EH (cell line): ENCODE measurements at places on chromosomes 4 and X.
A peak's percentile ranks its signal among the peaks of the same experiment; 100 is the strongest.

- no peak for DNase-seq
These were observed 81.6 kb downstream of the GPAT3 start for GRCh38 chr4:83617371-83618035.

DNA sequence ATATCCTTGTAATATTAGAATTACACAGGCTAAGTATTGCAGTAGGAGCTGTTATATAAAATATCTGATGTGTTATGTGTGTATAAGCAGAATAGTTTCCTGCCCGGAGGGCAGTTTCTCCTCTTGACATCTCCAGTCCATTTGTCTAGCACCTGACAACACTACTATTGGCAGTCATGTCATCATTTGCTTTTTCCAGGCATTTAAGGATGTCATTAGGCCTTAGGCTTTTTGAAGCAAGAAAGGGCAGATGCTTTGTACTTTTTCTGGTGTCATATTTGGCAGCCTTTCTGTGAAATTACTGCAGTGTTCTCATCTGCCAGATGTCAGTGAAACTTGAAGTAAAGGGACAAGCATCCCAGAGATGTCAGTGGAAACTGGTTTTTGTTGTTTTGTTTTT lies 2017.6 kb upstream of the IGFBP7 start:
- no peak for DNase-seq

DNA sequence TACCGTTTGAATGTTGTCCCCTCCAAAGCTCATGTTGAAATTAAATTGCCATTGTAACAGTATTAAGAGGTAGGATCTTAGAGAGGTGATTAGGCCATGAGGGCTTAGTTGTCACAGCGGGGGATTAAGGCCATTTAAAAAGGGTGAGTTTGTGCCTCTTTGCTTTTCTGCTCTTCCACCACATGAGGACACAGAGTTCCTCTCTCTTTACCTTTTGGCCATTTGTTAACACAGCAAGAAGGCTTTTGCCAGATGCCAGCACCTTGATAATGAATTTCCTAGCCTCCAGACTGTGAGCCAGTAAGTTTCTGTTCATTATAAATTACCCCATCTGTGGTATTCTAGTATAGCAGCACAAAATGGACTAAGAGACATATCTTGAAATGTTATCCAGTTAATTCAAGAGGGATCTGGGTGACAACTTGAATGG lies 7.8 kb upstream of the HERC3 start:
- no peak for DNase-seq

DNA sequence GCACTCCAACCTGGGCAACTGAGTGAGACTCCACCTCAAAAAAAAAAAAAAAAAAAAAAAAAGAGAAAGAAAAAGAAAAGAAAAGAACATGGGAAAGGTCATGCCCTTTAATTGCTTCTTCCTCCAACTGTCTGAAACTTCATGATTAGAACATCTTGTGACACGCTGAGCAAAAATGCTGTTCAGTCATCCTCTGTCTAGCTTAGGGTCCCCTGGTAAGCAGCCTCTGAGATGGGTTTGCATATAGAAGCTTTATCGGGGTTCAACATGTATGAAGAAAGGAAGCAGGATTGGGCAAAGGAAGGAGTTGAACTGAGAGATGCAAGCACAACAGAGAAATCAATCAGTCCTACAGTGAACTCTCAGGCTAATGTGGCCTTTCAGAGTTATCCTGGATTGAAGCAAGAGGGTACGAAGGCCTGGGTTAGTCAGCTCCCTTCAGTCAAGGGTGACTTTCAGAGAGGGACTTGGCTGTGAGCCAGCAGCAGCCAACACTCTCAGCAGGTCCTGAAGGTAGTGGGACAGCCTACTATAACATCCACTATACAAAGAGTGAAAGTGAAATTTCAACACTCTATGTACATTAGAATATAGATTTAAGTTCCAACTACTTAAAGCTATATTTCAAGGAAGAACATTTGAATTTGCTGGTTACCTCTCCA lies 11.4 kb downstream of the MAOB start:
- no peak for DNase-seq

- DNase-seq, result no peak
These were observed 1.5 kb downstream of the HPRT1 start for GRCh38 chrX:134461437-134461836.

DNA sequence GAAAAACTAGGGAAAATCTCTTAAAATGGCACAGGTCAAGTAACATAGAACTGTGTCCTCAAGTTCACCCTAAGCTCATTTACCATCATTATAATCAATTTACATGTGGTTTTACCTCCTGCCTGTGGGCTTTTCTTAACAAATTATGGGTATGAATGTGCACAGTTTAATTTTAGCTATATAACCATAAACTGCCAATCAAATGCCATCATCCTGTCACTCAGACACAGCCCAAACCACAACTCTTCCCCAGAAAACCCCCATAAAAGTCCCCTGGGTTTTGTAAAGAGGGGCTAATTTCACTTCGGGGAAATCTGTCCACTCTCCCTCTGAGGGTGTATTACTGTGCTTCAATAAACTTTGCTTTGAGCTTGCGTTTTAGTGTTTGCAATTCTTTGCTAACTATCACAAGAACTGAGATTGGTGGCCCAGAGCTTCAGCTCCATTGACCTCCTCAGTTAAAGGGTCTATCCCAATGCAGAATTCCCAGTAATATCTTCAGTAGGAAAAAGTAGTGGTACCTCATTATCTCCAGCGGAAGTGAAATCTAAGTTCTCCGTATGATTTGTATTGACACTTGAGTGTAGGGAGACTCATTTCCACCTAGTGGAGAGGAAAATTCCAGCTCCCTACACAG lies 394.6 kb downstream of the SPOCK3 start:
- DNase-seq, result no peak

GRCh38 chr4:56460085-56460484 lies 7.3 kb upstream of the SRP72 start:
- peak; percentile 7 for DNase-seq

DNA sequence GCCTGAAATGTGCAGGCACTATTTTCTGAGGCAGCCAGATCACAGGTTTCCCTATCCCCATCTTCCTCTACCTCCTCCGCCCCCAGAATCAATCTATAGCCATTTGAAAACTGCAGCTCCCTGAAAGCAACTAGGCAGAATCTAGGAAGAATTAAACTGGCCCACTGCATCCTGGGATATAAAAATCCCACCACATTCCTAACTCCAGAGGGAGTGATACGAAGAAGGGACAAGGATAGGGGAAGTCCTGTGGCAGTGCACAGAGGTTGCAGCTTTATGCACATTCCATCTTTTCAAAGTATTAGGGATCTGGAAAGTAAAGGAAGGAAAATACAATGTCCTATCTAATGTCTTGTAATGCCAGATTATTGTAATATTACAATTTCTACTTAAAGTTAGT lies 18.3 kb upstream of the HERC3 start:
- DNase-seq, result peak; percentile 64

- DNase-seq, result no peak
These were observed 53.6 kb upstream of the FUNDC1 start for GRCh38 chrX:44596277-44596676.

GRCh38 chrX:15151267-15152186 lies 118.4 kb downstream of the ASB9 start:
- DNase-seq, result peak; percentile 3

DNA sequence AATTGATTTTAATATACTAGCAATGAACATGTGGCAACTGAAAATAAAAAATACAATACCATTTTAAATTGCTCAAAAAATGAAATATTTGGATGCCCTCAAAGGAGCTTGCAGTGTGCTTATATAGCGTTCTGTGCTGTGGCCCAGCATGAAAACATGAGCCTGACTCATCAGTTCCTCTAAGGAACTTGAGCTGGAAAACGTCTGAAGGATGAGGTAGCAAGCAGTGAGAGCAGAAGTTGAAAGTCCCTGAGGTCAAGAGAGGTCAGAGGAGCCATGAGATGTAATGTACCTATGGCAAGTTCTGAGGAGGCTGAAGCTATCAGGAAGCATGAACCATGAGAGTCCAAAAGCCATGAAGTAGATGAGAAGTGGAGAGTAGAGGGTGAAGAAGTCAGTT lies 59.7 kb downstream of the HMGB3 start:
- DNase-seq, result no peak

GRCh38 chr4:8109406-8110065 lies 49.1 kb downstream of the ABLIM2 start:
- no peak for DNase-seq

GRCh38 chrX:2498781-2499302 lies 1.9 kb downstream of the DHRSX start:
- peak; percentile 62 for DNase-seq

DNA sequence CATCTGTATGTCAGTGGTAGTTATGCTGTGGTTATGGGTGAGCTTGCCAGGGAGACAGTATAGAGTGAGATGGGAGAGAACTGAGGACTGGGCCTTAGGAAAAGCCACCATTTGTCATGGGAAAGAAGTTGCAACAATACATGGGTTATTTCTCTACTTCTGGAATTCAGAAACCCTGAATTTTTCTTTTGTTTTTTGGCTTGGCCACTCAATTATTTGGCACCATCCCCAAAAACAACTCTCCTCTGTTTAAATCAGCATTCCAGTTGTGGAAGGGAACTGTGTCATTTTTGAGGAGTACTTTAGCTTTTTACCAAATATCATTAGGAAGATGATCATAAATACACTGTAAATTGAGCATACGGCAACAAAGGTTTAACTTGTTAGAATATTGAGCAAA lies 41.1 kb upstream of the ACSL4 start:
- peak; percentile 44 for DNase-seq

- DNase-seq, result no peak
These were observed 12.3 kb downstream of the FHL1 start for GRCh38 chrX:136159611-136160025.

- DNase-seq, result peak; percentile 3
These were observed 58.6 kb upstream of the ADRA2C start for GRCh38 chr4:3707423-3708102.

DNA sequence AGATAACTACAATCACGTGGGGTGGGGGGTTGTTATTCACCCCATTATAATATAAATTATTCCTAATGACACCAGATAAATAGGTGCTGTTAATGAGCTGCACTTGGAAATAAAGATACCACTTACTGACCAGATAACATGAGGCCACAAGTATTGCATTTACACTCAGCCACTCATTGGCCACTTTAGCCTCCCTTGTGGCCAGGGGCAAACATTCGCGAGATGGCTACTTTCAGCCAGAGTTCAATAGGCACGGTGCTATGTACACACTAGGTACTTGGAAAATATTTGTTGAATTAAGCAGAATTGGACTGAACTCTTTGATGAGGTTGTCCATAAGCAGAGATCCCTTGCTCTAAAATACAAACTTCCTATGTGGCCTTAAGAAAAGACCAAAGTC lies 713.7 kb upstream of the TENM3 start:
- DNase-seq, result no peak

- DNase-seq, result no peak
These were observed 34.9 kb upstream of the ASB12 start for GRCh38 chrX:64265265-64265664.

DNA sequence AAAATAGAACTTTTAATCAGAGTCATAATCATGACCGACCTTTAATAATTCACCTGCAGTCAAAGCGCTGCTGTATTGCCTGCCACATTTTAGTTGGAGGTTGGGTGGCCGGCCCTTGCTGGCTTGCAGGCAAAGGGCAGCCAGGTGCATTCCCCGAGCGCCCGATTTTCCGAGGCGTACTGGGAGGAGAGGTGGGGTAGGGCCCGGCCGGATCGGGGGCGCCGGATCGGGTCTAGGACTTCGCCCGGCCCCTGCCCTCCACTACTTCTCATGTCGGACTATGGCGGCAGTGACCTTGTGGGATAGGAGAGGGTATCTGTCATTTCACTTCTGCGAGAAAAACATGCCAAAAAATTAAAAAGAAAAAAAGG lies 2.5 kb upstream of the RS1 start:
- no peak for DNase-seq

- no peak for DNase-seq
These were observed 1055.0 kb downstream of the RPA4 start for GRCh38 chrX:97938706-97939105.

DNA sequence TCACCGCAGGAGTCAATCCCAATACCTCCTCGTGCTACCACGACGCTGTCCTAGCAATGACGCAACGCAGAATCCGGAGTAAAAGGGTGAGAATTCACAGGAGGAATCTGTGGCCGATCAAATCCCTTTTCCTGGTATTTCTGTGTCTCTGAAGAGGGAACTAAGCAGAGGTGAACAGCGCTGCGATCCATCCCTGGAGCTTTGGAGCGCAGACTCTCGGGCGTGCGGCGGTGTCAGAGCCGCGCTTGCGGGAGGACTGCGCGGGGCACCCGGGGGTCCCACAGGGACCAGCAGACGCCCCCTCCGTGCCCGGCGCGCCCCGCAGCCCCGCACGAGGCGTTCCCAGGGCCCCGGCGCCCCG lies 17.2 kb upstream of the ZNF718 start:
- no peak for DNase-seq

- DNase-seq, result peak; percentile 93
These were observed 31.0 kb upstream of the SLC25A4 start for GRCh38 chr4:185112104-185112503.

- DNase-seq, result no peak
These were observed 9.8 kb downstream of the ATP2B3 start for GRCh38 chrX:153527208-153527607.

- peak; percentile 71 for DNase-seq
These were observed 82.9 kb downstream of the STOX2 start for GRCh38 chr4:183987987-183988392.

- no peak for DNase-seq
These were observed 152.9 kb downstream of the RTL3 start for GRCh38 chrX:78506248-78506647.

- DNase-seq, result no peak
These were observed 146.2 kb upstream of the JADE1 start for GRCh38 chr4:128663325-128663724.

DNA sequence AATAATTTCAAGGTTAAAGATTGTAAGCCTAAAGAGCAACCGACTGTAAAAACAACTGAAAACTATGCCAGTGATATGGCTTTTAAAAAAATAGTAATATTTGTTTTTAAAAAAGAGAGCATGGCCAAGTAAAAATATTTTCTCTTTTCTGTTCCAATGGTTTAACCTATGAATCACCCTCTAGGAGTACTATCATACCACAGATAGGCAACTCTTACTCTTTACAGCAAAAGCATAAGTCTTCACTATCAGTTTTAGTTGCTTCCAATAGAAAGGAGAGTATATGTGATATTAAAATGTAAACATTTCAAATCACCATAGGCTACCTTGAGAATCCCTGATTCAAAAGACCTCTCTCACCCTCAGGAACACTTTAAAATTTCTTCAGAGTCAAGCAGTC lies 102.6 kb downstream of the AMELX start:
- DNase-seq, result no peak

DNA sequence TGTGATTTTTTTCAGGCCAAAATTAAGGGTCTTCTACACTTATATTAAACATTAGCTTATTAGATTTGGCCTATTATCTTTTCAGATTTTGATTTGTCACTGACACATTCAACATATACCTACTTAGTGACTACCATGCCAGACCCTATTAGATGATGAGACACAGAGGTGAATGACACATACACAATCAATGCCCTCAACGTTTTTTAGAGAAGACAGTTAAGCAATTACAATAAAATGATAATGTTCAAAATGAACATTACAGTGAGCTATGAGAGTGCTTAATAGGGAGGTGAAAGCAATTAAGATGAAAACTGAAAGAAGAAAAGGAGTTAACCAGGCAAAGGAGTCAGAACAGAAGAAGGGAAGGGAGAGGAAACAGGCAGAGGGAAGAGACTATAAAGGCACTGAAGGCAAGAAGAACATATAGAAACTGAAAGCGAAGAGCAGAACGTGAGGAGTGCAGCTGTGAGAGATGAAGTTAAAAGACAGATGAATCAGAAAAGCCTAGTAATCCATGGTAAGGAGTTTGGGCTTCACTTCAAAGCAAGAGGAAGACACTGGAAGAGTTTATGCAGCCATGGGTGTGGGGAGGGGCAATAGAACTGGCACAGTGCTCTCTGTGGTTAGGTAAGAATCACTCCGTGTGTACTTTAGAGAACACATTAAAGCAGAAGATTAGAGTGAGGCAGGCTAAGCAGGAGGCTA lies 119.0 kb downstream of the REELD1 start:
- DNase-seq, result peak; percentile 69

- peak; percentile 78 for DNase-seq
These were observed 222.1 kb downstream of the CAMK2D start for GRCh38 chr4:113539408-113539807.
